DND-41 (cell line): ENCODE measurements at places on chromosomes 2 and 18.

DNA sequence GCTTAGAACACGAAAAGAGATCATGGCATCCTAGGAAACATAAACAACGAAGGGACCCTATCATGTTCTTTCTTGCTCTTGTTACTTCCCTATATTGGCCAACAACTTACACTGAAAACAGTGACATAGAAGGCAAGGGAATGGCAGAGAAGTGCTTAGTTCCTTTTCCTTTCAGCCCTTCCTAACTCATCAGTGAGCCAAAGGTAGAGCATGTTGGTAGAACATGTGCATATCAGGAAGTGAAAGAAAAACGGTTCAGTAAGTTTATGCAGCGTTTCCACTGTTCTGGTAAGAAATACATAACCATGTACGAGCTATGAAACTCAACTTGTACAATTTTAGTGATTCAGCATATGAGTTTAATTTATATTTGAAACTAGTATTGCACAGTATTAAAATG, 21.7 kb downstream of the AKAIN1 start:
- DNase-seq: no peak

DNA sequence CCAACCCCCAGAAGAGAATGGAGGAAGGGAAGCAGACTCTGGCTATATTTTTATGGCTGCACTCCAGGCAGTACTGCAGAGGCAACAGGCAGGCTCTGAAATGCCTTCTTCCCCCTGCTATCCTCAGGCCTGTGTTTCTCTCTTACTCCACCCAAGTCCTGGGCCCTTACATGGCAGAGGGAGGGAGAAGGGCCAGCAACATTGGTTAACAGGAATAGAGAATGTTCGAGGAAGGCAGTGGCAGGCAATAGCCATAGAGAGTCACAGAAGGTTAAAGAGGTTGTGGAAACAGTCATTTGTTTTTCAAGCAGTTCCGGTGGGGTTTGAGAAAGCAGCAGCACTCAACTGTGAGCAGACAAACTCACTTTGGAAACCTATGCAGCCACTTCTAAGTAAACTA, 15.1 kb upstream of the DARS1 start:
- no peak for DNase-seq

- no peak for DNase-seq
These were observed 62.0 kb downstream of the MBD2 start for GRCh38 chr18:54162431-54162830.

GRCh38 chr2:26880910-26881435, 33.0 kb downstream of the DPYSL5 start:
- DNase-seq: no peak

- DNase-seq: no peak
These were observed 57.3 kb upstream of the KLF7 start for GRCh38 chr2:207223051-207223450.

DNA sequence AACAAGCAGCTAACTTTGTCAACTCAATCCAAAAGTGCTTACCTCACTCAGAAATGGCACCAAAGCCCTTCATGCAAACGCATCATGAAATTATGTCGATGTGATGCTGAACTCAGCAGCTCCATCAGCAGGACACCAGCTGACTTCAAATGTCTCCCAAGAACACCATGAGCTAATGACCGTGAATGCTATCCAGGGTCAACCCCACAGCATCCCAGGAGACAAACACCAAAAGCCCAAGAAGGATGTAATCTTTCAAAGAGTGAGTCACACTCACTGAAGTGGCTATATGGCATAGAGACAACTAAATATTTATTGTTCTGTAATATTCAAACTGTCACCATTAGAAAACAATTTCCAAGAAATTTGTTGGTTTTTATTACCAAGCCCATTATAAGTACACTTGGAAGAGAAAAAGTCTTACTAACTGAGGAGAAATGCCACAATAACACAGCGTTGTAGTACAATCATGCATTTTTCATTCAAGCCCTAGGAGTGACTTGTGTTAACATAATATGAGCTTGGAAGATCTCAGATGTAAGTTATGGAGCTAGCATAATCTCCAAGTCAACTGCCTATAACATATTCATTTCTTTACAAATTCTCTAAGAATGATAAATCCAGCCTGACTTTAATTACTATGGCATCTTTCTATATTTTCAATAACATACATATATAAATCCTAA, 165.0 kb upstream of the CCDC68 start:
- DNase-seq: no peak

- no peak for DNase-seq
These were observed 7.7 kb downstream of the HK2 start for GRCh38 chr2:74841641-74842040.

GRCh38 chr2:23459032-23459431, 74.1 kb downstream of the KLHL29 start:
- DNase-seq: no peak

DNA sequence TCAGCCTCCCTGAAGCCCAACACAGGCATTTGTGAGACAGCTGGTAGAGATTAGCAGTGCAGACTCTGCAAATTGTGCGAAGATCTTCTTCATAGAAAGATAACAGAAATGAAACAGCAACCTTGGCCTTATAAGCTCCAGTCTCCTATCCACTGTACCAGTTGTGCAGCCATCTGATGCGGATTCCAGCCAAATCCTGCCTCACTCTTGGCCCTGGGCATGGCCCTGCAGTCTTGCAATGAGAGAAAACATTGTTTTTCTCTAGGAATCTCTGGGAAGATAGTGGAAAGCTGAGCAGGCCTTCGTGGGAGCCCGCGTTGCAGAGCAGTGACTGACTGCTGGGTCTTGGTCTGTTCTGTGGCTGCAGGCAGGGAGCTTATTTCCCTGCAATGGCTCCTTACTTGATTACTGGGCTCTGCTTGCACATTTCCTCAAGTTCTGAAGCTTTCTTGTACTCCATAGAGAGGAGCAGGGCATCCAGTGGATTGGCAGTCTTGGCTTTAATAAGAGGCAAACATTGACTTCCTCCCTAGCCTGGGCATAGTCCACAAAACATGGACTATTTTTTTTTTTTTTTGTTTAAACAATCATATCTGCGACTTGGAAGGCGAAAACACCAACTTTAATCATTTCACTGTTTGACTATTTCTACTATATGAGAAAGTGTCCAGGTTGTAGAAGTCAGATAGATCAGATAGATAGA, 193.0 kb downstream of the ACTR3 start:
- DNase-seq: no peak
